ENCODE measurements at places on chromosomes 12 and 14. TPM values are rescaled to one million over a fixed set of nuclear protein-coding genes. Genes with fewer than 3 reads are reported as not detected.
A peak's percentile ranks its signal among the peaks of the same experiment; 100 is the strongest.

DNA sequence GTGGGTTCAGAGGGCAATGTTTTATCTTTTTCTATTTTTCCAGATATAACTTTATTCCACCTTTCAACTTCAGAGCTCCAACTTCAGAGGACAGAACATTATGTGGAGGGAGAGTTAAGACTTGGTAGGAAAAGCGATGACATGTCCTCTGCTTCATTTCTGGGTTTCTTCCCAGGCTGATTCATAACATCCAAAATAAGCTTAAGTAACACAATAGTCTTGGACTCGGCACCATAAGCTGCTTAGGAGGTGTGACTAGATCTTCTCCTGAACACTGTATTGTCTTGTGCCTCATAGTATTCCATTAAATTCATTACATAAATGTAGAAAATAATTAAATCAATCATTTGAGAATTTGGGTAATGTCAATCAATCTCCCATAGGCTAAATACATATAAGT lies 95.5 kb upstream of the PDE3A start:
- peak overlapping the region; percentile 86 for H3K27ac ChIP-seq
- no peak for DNase-seq
- peaks cover 2% of the 10 kb centered on the region for H3K36me3 ChIP-seq
- H3K27me3 ChIP-seq = no peaks in the 10 kb centered on the region
- H3K4me1 ChIP-seq = peaks cover 66% of the 10 kb centered on the region

Gene DTX3
- total RNA-seq = 30.3 TPM

Gene EMP1
- total RNA-seq = 30.7 TPM

- H3K4me3 ChIP-seq = no peak overlapping the region
- no peak for DNase-seq
- no peaks in the 10 kb centered on the region for H3K36me3 ChIP-seq
- no peak overlapping the region for H3K27ac ChIP-seq
- H3K4me1 ChIP-seq = no peaks in the 10 kb centered on the region
These were observed 186.5 kb downstream of the NELL2 start for GRCh38 chr12:44689587-44689986.

- peak overlapping the region; percentile 61 for H3K27ac ChIP-seq
- no peak for DNase-seq
- peaks cover 46% of the 10 kb centered on the region for H3K4me1 ChIP-seq
These were observed 214.2 kb upstream of the KRR1 start for GRCh38 chr12:75725521-75726111.

Gene NAV3
- 29.9 TPM for total RNA-seq
